Skin of body (tissue), 3 donors: ENCODE measurements at places on chromosomes 7 and 10. TPM values are rescaled to one million over a fixed set of nuclear protein-coding genes. Genes with fewer than 3 reads are reported as not detected.
A peak's percentile ranks its signal among the peaks of the same experiment; 100 is the strongest.

DNA sequence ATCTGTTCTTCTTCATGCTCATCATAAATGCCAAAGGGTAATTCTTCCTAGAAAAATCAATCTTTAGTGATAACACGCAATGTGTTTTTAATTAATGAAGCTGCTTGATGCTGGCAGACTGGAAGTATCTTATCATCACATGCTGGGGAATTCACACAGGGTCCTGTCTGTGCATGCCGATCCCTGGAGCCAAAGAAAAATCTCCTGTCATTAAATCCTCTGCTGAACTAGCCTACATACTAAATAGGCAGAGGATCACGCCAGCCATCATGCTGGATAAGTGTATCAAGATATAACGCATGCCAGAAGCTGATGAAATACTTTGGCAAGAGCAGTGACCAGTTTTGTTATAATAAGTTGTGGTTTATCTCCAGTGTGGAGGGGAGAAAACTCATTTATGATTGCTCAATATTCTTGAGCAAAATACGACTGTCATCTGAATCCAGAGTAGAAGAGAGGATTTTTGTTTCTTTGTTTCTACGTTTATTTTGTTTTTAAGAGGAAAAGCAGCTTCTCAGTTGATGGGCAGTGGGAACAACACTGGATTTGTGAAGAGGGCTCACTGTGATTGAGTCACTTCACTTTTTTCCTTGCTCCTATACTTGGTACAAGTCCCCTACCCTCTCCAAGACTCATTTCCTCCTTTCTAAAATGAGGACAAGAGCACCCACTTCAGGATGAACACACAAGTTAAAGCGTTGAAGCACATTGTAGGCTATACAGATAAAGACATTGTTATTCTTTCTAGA lies 649.1 kb downstream of the TNS3 start:
- peak; percentile 93 for DNase-seq

Gene GIMAP4
- total RNA-seq, result 19.1 TPM

Gene AGAP4
- total RNA-seq, result 11.7 TPM

Gene CALML3
- total RNA-seq, result 9.8 TPM

DNA sequence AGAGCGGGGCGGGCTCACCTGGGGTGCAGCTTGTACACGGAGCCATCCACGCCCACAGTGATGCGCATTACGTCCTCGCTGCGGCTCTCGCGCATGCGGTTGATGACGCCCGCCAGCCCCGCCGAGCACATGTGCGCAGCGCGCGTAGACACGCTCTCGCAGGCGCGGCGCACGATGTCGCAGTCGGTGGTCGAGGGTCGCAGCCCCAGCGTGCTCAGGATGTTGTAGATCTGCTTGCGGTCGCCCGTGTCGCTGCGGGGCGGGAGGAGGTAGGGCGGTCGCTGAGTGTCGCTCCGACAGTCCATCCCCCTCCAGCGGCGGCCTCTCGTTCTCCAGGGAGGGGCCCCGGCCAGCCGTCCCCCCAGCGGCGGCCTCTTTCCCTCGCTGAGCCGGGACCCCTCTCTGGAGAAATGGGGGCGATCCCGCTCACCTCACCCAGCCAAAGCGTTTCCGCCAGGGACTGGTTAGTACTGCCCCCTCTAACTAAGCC lies 4.4 kb upstream of the MYL7 start:
- DNase-seq, result no peak
